ENCODE measurements at places on chromosomes 7 and 10.

GRCh38 chr10:24958091-24958720, 5.8 kb upstream of the PRTFDC1 start:
- no peak for DNase-seq

- DNase-seq, result no peak
Measured at GRCh38 chr10:28939281-28940157, 262.2 kb downstream of the BAMBI start.

DNA sequence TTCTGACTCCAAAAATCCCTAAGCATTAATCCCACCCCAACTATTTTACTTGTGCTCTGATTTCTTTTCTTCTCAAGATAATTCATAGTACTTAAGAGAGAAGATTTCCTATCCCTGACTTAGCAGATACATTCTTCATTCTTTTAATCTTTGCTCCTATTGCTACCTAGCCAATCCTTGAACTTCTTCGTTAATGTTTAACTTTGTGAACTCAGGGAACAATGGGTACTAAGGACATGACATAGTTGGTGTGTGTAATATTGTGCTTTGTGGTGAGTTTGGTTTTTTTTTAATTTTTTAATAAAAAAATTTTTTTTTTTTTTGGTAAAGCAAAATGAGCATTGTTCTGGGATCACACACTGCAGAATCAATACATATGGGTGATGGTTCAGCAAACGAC, 166.2 kb downstream of the CHCHD3 start:
- DNase-seq, result no peak

DNA sequence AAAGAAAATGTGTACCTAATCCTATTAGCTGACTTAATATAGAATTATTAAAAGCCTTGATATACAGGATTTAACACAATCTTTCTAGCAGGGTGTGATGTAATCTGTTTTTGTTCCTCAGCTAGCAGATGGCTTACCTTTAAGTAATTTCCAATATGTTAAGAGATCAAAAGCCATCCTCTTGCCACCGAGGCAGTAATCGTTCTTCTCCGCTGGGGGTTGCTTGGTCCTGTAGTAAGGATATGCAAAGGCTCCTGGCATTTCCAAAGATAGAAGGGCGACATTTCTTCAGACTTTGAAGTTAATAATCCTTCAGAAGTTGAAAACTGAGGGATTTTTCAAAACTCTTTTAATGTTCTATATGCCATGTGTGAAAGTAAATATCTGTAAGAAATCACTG, 156.4 kb downstream of the FZD1 start:
- DNase-seq, result no peak

DNA sequence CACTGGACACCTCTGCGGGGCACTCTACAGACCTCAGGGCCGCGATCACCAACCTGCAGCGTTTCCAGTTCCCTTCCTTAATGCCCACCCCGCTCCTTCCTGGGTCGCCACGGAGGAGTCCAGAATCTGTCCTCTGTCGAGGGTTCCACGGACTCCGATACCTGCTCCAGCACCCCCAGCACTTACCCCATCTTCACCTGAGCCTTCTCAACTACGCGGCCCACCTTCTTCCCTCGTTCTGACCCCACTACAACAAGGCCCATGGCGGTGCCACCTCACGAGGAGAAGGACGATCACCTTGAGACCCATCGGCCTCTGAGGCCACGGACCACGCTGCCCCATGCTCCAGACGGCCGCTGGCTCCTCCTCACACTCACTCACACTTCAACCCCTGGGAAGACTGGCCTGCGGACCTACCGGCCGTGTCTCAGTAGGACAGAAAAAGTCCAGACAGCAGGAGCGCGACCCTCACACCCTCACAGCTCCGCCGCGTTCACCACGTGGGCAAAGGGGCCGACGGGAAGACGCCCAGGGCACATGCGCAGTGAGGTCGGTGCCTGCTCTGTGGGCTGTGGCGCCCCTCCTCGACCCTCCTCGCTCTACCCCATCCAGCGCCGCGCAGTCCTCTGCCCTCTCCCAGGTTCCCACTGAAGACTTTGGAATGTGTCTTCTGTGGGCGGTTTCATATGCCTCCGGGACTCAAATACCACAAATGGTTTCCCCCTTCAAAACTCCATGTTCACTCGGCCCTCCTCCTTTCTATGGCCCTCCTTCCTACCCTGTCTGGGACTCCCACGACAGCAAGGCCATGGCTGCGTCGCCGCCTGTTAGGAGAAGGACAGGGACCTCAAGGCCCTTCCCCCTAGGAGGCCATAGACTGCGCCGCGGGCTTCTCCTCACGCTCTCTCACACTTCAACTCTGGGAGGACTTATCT, 193.9 kb upstream of the PHF14 start:
- no peak for DNase-seq
